ENCODE measurements at places on chromosomes 16 and 17.

- DNase-seq, result no peak
These were observed 9.9 kb downstream of the XYLT1 start for GRCh38 chr16:17460890-17461289.

DNA sequence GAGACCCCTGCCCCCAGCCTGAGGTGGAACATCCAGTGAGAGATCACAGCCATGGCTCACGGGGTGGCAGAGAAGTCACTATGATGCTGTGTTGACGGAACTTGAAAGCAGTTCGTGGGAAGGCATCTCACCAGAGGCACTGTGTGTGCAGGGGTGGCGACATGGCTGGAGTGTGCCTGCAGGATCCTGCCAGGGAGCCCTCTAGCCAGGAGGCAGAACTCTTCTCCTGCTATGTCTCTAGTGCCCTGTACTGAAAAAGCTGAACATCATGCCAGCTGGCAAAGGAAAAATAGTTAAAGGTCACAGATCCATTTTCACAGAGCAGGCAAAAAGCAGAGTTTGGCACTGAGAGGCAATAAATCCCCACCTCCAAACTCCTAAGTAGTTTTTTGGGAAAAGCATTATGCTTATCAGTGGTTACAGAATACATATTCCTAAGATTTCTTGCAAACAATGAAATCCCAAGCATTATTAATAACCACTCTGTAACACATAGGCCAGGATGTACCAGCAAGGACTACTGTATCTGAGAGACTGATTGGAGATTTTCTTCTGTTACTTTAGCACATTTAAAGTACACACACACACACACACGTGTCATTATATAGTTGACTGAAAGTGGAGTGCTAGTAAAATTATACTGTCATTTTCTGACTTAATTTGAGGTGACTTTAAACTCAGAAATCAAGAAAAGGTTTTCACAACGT lies 36.8 kb downstream of the TNRC6C start:
- no peak for DNase-seq

GRCh38 chr17:59754552-59754951 lies 47.1 kb downstream of the VMP1 start:
- DNase-seq, result no peak

- no peak for DNase-seq
These were observed 31.7 kb upstream of the KCNJ2 start for GRCh38 chr17:70137451-70138230.

DNA sequence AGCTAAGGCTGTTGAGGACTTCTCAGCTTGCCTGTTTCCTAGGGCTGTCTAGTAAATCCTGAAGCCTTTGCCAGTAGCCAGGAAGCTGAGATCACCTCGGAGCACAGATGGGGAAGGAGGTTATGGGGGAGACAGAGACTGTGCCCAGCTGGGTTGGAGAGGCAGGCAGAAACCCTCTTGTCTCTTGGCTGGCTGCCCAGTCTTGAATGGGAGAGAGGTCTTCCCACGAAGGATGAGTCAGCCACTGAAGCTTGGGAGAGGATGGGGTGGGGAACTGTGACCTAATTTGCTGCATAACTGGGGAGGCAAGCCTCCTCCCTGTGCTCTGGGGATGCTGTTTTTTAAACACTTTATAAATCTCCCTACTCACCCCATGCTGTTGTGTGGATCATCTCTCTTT lies 69.8 kb downstream of the SHISA9 start:
- no peak for DNase-seq

- DNase-seq, result no peak
These were observed 16.5 kb upstream of the NSMCE1 start for GRCh38 chr16:27284865-27285675.

GRCh38 chr17:32504166-32504990 lies 17.6 kb downstream of the CDK5R1 start:
- DNase-seq, result no peak

- no peak for DNase-seq
These were observed 28.1 kb upstream of the NOL11 start for GRCh38 chr17:67689534-67690177.

DNA sequence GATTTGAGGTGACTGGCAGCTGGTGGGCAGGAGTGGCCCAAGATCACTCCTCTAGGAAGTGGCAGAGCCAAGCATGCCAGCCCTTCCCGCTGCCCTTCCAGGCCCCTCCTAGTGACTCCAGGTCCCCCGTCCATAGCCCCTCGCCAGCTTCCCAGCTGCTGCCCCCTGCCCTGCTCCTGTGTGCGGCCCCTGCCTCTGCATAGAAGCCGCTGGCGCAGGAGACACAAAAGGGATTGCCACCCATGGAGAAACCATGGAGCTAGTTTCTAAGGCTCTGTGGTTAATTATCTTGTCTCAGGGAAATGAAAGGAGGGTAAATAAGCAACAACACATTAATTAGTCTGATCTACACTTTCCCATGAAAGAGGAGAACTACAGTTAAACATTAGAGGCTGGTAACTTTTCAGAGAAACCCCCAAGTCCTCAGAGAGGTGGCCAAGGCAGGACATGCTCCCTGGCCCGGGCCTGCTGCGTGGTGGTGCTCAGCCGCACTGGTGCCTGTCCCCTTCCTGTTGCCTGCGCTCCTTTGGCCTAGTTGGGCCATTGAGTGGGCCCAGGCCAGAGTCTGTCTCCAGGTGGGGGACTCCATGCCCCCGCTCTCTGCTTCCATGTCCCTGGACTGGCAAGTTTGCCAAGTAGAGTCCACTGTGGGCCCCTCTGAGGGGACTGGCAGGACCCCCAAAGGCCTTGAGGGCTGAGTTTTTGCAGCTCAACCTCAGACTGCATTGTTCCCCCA lies 65.2 kb downstream of the PRMT7 start:
- DNase-seq, result no peak

DNA sequence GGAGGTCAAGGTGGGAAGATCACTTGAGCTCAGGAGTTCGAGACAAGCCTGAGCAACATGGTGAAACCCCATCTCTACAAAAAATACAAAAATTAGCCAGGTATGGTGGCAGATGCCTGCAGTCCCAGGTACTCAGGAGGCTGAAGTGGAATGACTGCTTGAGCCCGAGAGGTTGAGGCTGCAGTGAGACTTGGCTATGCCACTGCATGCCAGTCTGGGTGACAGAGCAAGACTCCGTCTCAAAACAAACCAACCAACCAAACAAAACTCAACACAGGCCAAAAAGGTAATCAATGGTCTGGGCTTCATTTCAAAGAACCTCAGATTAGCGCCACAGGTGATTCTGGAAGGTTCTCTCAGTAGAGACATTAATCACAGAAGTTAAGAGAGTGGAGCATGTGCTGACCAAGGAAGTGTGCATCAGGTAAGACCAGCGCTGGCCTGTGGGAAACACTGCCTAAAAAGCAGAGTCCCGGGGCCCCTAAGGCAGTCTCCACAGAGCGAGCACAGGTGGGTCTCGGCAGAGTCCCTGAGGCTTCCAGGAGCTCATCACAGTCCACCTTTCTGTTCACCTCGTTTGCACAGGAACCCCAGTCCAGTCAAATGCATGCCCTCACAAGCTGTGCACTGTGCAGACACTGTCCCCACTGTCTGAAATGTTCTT lies 71.5 kb upstream of the TRAP1 start:
- no peak for DNase-seq

GRCh38 chr17:6913608-6914443 lies 82.0 kb upstream of the ALOX12 start:
- DNase-seq, result peak; percentile 63

- no peak for DNase-seq
These were observed at the start of gene RNF222 for GRCh38 chr17:8397636-8398035. Gene RNF222 (minus strand): TSS chr17:8397827. CDS start chr17:8393461, 4,366 bp downstream.

- no peak for DNase-seq
These were observed 222.7 kb downstream of the C16orf95 start for GRCh38 chr16:87094556-87094865.

DNA sequence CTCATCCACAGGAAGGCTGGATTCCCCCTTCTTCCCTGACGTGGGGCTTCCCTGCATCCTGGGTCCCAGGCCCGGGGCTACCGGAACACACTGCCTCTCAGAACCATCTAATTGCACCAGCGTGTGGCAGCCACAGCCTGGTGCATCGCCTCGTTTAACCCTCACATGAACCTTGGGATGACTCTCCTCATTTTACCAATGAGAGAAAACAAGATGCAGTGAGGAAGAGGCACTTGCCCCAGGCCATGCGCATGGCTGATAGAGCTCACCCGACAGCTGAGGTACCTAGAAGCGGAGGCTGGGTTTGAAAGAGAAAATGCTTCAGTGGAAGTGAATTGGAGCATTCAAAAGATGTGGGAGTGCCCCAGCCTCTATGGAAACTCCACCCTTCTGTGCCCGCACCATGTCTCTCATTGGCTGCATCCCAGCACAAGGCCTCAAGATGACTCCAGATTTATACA lies 162.3 kb downstream of the KATNIP start:
- no peak for DNase-seq

- no peak for DNase-seq
These were observed 1.1 kb upstream of the STUB1 start for GRCh38 chr16:678858-679813.

DNA sequence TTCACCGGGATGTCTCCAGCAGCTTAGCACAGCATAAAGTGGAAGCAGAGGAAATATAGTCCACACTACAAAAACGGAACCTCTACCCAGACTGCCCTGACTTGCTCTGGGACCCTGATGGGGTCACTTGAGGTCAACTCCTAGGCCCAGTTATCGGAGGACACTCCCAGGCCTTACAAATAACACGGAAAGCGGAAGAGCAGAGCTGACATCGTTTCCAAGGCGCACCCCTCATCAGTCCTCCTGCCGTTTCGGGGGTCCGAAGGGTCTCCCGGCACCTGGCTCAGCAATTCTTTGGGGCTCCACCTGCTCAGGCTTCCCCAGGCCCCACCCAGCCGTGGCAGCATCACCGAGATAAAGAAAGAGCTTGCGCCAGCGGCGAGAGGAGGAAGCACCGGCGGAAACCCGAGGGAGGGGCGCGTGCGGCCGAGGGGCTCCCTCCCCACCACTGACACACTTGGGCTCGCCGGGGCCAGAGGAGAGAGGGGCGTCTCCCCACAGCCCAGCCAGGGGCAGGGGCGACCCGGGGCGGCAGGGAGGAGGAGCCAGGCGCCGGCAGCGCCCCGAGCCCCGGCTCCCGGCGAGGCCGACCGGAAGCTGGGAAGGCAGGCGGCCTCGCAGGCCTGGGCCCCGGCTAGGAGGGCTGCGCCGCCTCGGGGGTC lies 727 bp downstream of the CORO7 start:
- DNase-seq, result no peak

All from stimulated activated CD8-positive, alpha-beta memory T cell treated with anti-CD3 and anti-CD28 coated beads, Interleukin-7, amount 100 ng/mL, for 48 hours (primary cell).